ENCODE measurements at places on chromosomes 13 and 19.

DNA sequence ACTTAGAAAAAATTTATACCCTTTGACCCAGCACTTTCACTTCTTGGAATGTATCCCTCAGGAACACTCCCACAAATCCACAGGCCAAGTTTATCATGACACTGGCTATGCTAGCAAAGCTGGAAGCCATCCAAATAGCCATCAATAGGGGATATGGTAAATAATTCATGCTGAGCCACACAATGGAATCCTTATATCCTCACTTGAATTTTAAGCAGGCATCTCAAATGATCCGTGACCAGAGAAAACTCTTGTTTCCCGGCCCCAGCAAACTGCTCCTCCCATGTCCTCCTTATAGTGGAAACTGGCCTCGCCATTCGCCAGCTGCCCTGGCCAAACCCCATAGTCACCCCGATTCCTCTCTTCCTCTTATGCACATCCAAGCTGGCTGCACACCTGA lies 37.6 kb downstream of the GRIK5 start:
- DNase-seq = no peak

DNA sequence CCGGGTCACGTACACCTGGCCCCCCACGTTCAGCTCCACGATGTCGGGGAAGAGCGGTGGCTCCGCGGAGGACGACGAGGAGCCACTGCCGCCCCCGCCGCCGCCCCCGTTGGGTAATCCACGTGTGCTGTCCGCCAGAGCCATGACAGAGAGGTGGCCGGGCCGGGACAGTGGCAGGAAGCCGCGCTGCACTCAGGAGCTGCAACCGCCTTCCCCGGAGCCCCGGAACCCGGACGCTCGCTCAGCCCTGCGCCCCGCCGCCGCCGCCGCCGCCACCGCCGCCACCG lies 257 bp downstream of the KCTD12 start:
- DNase-seq = no peak

- no peak for DNase-seq
Observed at GRCh38 chr13:43785261-43785649, 1.5 kb downstream of the ENOX1 start.

GRCh38 chr13:38216181-38216580 lies 133.5 kb upstream of the UFM1 start:
- no peak for DNase-seq

DNA sequence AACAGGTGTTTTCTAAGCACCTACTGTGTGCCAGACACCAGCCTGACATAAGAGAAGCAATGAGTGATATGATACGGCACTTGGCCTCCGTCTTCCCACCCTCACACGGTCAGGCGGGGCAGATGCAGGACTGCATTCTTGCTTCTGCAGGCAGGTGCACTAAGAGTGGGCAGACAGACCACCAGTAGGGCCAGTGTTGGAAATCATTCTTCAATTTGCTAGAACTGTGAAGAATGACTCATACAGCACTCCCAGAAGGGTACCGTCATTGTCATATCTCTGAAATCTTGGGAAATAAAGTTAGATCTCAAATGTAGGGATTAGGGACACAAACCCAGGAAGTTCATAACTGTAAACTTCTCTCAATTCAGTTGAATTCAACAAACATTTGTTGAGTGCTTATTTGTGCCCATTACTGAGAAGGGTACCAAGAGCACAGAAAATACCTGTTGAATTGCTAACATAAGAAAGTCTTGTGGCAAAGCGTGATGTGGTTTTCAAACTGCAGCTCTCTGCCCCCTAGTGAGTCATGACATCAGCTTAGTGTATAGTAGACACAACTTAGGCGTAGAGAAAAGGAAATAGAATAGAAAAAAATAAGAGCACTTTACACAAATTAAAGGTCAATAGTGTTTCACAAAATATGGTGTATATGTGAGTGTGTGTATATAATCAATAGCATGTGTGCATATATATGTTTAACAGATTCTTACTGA lies 76.1 kb downstream of the TEX26 start:
- no peak for DNase-seq

- no peak for DNase-seq
Observed at GRCh38 chr19:46640656-46641055, 4.7 kb upstream of the GNG8 start.

DNA sequence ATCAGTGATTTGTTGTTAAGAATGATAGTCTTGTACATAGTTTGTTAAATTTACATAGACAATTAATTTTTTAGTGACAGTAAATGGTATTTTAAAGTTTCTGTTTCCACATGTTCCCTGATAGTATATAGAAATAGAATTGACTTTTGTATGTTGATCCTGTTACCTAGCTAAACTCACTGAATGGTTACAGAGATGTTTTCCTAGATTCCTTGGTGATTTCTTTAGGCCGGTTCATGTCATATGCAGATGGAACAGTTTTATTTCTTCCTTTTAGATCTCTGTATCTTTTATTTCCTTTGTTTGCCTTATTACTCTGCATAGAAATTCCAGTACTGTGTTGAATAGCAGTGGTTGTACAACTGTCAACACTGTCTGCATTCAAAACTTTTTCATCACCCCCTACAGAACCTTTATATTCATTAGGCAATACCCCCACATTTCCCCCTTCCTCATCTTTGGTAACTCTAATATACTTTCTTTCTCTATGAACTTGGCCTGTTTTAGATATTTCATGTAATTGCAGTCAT lies 86.3 kb downstream of the NBEA start:
- no peak for DNase-seq

GRCh38 chr13:36750046-36750445 lies 69.0 kb upstream of the RFXAP start:
- no peak for DNase-seq

DNA sequence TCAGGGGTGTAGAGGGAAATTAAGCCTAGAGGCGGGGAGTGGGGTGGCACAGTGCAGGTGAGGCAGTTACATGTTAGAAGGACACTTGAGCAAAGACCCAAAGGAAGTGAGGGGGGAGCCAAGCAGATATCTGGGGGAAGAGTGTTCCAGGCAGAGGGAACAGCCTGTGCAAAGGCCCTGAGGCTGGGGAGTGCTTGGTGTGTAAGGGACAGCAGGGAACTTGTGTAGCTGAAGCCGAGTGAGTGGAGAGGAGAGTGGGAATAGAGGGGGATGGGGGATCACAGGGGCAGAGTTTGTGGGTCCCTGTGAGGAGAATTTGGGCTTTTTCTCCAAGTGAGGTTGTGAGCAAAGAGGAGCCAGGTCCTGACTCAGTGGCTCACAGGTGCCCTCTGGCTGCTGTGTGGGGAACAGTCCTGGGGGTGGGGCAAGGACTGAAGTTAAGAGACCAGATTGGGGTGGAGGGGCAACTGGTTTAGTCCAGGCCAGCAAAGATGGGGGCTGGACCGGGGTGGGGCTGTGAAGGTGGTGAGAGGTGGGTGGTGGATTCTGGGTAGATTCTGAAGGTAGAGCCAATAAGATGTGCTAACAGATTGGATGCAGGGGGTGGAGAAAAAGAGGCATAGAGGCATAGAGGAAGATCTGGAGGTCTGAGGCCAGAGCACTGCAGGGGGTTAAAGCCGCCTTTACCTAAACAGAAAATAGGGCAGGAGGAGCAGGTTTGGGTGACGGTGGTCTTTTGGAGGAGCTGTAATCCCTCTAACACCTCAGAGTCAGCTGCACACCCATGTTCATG lies 75.3 kb downstream of the CACNA1A start:
- DNase-seq = peak; percentile 41

GRCh38 chr19:30289336-30289735 lies 82.8 kb upstream of the ZNF536 start:
- DNase-seq = no peak

DNA sequence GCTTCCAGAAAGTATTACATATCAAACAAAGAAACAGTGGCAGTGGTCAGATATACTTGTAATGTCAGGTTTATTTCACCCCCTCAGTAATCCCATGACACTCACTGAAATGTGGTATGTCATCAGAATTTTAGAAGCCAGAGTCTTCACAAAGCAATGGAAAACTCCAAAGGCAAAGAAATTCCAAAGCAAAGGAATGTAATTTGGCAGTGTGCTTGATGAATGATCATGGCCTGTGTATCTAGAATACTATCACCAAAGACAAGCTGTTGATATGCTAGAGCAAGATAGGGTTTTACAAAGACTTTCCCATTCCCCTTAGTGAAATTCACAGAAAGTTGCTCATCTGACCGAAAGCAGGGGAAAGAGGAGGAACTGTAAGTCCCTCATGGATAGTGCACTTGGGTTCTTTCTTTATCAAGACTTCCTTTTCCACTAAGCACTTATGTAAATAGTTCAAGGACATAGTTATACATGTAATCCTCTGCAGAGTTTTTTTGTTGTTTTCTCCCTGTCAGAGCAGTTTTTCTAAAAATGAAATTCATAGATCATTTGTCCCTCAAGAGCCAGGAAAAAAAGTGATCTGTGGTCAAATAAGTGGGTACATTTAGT lies 243.4 kb downstream of the NHLRC3 start:
- no peak for DNase-seq

GRCh38 chr13:31214435-31214834 lies 14.7 kb downstream of the B3GLCT start:
- DNase-seq = no peak

DNA sequence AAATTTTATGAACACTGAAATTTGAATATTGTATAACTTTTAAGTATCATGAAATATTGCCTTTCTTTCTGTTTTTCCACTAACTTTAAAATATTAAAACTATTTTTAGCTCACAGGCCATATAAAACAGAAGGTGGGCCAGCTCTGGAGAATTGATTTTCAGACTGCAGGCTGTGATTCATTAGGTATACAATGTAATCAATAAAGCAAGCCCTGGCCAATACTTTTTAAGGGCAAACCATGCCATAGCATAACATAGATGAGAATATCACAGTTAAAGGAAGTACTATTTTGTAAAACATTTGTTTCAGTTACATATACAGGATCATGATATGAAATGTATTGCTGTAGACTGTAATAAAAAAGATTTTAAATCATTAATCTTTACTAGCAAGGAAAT lies 197.6 kb downstream of the MAB21L1 start:
- DNase-seq = no peak

DNA sequence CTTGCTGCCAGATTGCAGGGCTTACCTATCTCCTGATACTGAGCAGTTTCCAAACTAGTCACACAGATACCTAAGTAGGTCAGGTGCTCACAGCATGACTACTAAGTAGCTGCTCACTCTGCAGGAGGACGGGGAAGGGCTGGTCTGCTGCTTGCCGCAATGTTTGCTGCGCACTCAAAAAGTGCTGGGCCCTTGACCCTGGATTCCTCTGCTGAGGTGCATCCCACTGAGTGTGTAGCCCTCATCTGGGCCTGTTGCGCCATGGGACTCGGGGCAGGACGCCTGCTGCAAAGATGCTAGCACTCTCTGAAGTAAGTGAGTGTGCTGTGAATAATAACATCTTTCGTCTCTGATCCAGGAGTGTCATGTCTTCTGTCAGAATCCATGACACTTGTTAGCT lies 59.2 kb upstream of the MEDAG start:
- no peak for DNase-seq

Measured in stimulated activated CD4-positive, alpha-beta T cell treated with anti-CD3 and anti-CD28 coated beads, Interleukin-4, amount 100 ng/mL, for 48 hours (primary cell).